ENCODE measurements at places on chromosomes 5 and 9.

DNA sequence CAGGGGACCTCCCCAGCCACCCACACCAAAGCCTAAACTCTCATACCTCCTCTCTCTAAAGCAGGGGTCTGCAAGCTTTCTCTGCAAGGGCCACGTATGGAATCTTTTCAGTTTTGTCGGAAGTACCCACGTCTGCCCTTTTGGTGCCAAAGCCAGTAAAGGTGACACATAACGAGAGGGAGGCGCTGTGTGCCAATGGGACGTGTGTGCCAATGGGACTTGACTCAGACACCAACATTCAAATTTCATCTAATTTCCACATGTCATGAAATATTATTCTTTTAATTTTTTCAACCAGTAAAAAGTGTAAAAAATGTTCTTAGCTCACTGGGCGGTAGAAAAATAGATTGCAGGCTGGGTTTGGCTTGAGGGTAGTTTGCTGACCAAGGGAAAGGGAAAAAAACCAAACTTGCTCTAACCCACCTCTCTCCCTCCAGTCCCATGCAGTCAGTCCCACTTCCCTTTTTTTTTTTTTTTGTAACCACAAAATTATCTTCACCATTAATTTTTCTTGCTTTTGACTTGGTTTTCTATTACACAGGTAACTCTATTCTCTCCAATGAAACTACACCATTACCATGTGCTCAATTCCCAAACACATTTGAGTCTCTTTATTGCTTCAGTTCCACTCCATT lies 25.5 kb downstream of the OR2V1 start:
- no peak for DNase-seq

- peak; percentile 15 for DNase-seq
Observed at GRCh38 chr9:98074115-98074990, 17.8 kb downstream of the NANS start.

DNA sequence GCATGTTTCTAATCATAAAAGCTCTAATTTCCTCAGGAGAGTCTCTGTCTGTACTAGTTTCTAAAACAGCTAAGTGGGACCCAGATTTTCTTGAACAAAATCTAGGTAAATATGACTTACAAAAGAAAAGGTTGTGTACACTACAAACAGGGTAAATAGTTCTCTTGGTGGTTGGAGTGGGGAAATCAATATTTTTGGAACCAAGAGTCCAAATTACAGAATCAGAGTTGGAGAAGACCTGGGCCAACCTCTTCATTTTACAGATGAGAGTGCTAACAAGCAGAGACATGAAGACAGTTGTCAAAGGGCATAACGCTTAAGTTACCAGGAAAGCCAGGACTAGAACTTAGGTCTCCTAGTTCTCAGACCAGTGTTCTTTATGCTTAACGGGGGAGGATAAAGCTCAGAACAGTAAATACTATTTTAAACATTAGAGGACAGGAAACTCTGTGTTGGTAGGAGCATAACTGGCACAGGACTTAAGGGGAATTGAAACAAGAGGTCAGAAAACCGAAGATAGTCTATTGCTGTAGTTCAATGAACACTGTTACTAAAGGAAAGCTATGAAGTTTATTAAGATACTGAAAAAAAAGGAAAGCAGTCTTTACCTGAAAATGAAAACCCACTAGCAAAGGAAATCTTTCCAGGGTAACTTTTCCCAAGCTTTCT lies 9.3 kb upstream of the GOLGA1 start:
- DNase-seq: no peak

DNA sequence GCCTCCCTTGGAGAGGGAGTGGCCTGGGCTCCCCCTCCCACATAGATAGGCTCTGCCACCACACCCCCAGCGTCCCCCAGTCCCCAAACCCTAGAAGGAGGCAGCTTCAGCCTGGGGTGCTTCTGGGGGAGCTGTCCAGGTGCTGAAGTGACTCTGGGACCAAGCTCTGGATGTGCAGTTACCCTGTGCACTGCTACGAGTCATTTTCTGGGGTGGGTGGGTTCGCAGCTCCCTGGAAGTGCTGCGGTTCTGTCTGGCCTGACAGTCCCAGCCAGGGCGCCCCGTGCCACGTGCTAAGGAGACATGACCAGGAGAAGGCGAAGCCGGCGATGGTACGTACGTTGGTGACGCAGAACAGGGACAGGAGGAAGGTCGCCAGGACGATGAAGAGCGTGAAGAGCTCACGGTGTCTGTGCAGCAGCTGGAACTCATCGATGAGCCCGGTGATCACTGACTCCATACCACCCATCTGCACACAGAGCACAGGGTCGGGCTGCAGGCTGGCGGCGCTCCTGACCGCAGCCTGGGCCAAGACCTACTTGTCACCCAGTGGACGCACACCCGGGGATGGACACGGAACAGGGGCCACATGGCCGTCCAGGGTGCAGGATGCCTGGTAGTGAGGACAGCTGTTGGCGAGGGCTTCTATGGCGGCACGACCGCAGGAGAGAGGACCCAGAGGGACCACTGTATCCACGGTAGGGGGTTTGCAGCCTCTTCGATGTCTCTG lies 35.7 kb downstream of the SLC6A3 start:
- DNase-seq: no peak

GRCh38 chr9:129162497-129163197 lies 15.4 kb downstream of the IER5L start:
- no peak for DNase-seq

DNA sequence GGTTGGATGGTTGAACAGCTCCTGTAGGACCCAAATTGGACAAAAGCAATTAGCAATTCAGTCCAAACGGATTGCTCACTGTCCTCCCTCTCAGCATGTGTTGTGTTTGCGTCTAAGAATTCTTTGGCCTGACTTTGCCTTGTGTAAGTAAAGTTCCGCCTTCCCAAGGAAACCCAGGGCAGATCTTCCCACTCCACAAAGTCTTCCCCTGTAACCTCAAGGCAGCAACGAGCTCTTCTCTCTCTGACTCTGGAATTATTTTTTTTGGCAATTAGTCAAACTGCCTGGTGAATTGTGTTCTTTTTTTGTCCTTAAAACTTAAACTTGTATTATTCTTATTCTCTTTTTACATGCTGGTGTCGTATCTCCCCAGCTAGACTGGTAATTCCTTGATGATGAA lies 20.7 kb upstream of the BASP1 start:
- DNase-seq: no peak

- DNase-seq: peak; percentile 14
Observed at GRCh38 chr9:128921881-128922763, 1.3 kb downstream of the PHYHD1 start.

DNA sequence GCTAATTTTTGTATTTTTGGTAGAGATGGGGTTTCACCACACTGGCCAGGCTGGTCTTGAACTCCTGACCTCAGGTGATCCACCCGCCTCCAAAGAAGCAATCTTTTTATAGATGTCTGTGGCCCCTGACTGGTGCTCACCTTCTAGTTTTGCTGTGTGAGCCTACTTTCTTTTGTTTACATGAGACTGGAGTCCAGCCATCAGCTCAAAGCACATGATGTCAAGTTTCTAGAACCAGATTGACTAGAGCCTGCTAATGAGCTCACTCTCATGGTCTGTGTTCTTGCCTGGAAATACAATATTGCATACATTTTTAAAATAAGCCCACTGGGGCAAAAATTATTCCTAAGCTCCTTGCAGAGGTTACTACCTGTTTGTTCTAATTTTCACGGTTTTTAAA lies 102.9 kb upstream of the PIK3R1 start:
- no peak for DNase-seq

GRCh38 chr5:90054612-90055011 lies 354.9 kb downstream of the CETN3 start:
- no peak for DNase-seq

GRCh38 chr5:51159164-51159563 lies 224.1 kb upstream of the ISL1 start:
- DNase-seq: no peak

DNA sequence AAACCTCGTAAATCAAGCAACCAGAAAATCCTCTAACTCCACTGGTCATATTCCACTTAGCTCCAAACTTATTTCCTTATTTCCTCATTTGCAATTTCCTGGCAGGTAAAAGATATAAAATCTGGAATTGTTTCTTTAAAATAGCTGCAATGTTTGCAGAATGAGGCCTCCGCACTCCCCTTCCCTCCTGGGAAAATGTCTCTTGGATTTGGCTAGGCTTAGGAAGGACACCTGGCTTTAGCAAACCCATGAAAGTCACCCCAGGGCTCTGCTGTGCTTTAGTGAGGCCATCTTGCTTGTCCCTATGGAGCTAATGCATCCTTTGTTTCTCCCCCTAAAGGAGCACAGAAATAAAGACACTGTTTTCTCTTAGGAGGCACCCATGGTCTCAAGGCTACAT lies 10.5 kb downstream of the ARSB start:
- DNase-seq: no peak

GRCh38 chr5:76542887-76543690 lies 80.1 kb downstream of the F2RL2 start:
- DNase-seq: no peak

GRCh38 chr5:153365547-153365946 lies 124.9 kb upstream of the GRIA1 start:
- no peak for DNase-seq

- no peak for DNase-seq
Observed at GRCh38 chr5:180104168-180104530, 32.6 kb upstream of the RNF130 start.

GRCh38 chr5:1791176-1791575 lies 8.5 kb downstream of the MRPL36 start:
- no peak for DNase-seq

DNA sequence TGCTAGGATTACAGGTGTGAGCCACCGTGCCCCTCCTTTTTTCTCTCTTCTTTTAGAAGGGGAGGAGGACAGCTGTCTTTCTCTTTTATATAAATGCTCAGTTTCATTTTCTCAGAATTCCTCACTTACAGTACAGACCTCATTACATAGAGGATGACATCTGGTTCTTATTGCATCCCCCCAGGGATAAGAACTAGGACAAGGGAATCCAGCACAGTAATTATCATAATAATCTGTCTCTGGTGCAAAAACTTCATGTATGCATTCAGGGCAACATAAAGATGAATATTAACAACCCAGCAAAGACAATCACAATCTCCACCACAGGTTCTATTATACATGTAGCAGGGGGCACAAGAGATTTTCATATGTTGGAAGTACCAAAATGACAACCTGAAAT lies 5.1 kb downstream of the SPZ1 start:
- no peak for DNase-seq

DNA sequence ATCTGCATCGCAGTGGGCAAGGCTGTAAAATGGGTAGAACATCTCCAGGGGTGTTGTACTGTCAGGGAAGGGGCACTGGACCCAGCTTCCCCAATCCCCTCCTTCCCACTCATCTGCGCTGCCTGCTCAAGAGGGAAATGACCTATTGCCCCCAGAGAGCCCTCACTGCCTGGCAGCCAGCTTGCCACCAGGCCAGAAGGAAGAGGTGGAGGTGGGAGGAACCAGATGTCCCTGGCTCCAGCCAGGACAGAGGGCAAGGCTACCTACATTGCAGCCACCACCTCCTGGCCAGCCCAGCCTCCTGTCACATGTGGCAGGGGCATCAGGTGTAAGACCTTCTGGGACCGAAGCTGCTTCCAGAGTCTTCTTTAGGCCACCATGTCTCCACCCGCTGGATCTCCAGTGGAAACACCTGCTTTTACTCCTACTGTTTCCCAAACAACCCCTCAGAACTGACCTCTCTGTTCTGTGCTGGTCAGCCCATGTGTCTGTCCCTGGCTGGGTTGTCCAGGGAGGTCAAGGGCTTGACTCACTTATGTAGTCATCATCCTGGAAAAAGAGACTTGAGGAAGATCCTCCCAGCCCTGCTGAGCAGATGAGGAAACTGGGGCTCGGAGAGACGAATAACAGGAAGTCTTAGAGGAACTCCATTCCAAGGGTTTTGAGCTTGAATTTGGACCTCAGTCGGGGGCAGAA lies 42.3 kb downstream of the JADE2 start:
- no peak for DNase-seq

- no peak for DNase-seq
Observed at GRCh38 chr9:125295657-125296056, 34.0 kb downstream of the GAPVD1 start.

GRCh38 chr5:142322747-142323479 lies 1.9 kb downstream of the SPRY4 start:
- DNase-seq: no peak

GRCh38 chr5:60829490-60830266 lies 14.4 kb downstream of the ELOVL7 start:
- DNase-seq: peak; percentile 65

DNA sequence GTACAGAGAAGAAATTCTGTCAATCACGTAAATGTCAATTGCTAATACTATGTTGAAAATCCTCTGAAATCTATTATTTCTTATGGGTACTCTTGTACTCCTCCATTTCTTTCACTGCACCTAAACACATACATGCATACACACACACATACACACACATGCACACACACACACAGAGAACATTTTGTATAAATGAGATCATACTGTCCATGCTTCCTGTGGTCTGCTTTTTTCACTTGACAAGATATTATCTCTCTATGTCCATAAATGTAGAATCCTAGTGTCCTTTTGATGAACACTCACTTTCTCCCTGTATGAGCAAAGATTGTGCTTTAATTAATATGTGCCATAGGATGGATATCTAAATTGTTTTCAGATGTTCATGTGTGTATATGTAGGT lies 32.7 kb upstream of the TLR4 start:
- no peak for DNase-seq

- peak; percentile 3 for DNase-seq
Observed at GRCh38 chr9:22238809-22239684, 207.6 kb upstream of the DMRTA1 start.

DNA sequence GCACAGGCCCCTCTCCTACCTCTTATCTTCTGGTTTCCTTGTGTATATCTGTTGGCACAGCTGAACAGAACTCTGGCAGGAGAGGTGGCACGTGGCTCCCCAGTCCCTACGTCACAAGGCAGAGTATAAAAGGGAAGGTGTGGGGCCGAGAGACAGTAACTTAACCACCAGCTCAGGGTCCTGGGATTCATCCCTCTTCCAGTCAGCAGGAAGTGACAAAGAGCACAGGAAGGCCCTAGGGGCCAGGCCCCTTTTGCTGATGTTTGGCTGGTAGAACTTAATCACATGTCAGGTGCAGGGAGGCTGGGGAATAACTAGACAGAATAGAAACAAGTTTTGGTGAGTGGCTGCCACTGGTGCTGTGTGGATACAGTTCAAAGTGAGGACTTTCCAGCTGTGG lies 4.5 kb upstream of the ICE1 start:
- no peak for DNase-seq

DNA sequence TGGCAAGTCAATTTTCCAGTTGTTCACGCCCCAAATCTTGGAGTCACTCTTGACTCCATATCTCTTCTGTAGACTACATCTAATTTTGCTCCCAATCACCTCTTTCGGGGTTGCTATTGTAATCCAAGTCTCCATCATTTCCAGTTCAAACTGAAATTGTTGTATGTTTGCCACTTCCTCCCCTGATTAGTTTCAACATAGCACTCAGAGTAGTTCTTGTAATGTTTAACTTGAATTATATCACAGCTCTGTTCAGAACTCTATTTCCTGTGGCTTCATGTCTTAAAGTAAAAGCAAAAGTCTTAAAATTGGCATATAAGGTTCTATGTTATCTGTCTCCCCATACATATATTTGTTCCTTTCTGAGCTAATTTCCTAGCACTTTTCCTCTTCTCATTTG lies 348.5 kb upstream of the RIOK2 start:
- no peak for DNase-seq

DNA sequence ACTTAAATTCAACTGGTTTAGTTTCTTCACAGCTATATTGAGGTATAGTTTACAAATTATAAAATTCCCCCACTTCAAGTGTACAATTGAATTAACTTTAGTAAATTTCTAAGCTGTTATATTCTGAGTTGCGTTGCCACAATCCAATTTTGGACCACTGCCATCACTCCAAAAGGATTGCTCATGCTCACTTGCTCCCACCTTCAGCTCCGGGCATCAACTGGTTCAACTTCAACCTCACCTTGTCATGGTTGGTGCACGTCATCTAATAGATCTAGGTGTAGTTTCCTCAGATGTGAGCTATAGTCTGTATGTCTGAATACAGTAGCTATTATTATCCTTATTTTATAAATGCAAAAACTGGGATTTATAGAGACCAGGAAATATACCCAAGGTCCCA lies 942.5 kb upstream of the WWC1 start:
- DNase-seq: no peak

Data from NCI-H2029 (cell line).